Gastrocnemius medialis (tissue), 4 donors: ENCODE measurements at places on chromosomes 3 and 15. TPM values are rescaled to one million over a fixed set of nuclear protein-coding genes. Genes with fewer than 3 reads are reported as not detected.

DNA sequence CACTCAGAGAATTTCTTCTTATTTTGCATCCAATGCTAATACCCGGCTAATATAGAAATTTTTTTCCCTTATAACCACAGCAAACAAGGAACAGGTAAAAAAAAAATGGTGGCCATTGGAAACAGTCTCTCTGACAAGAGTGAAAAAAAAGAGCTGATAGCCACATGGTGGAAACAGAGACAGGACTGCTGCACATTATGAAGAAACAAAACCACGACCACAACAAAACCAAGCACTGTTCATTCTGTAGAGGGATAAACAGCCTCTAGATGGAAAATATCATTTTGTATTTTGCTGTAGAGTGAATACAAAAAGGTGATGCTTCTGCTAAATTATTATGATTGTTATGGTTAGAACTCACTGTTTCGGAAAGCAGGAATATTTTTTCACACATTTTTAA is 686.2 kb downstream of the NLGN1 start:
- H3K4me3 ChIP-seq = no peak overlapping the region
- no peaks in the 10 kb centered on the region for H3K27me3 ChIP-seq
- no peaks in the 10 kb centered on the region for H3K36me3 ChIP-seq

GRCh38 chr3:196700801-196701200 is 11.2 kb downstream of the CEP19 start:
- no peaks in the 10 kb centered on the region for H3K4me1 ChIP-seq
- H3K27me3 ChIP-seq = no peaks in the 10 kb centered on the region
- DNase-seq = no peak

GRCh38 chr3:79415356-79415755 is 352.4 kb downstream of the ROBO1 start:
- peaks cover 3% of the 10 kb centered on the region for H3K4me1 ChIP-seq
- H3K27me3 ChIP-seq = no peaks in the 10 kb centered on the region
- no peak overlapping the region for H3K27ac ChIP-seq

DNA sequence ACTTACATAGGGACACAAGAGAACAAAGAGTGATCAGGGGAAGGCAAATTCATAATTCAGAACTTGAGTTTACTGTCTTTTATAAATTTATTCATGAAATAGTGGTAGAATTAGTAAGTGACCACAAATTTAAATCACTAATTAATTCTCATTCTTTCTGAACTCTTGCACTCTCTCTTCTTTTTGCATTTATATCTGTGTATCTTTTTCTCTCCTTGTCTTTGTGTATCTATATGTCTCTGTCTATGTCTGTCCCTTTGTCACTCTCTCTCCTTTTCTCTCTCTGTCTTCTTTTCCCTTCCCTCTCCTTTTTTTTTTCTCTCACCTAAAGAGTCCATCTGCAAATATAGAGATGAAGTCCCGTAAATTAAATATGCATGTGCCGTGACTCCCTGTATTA is 31.5 kb downstream of the RBMS3 start:
- H3K4me3 ChIP-seq = no peak overlapping the region
- H3K4me1 ChIP-seq = peaks cover 48% of the 10 kb centered on the region
- H3K27ac ChIP-seq = no peak overlapping the region
- no peaks in the 10 kb centered on the region for H3K36me3 ChIP-seq
- no peak for DNase-seq
- no peaks in the 10 kb centered on the region for H3K27me3 ChIP-seq

Gene PLSCR2
- total RNA-seq = not detected

Gene SLC9C1
- not detected for total RNA-seq
